Nephron progenitor cell (in vitro differentiated cells): ENCODE measurements at places on chromosomes 3 and 15.

GRCh38 chr3:159039286-159039685 lies 237.4 kb downstream of the MFSD1 start:
- no peak for DNase-seq
- H3K27ac ChIP-seq = no peak overlapping the region
- H3K36me3 ChIP-seq = no peaks in the 10 kb centered on the region
- H3K4me3 ChIP-seq = no peak overlapping the region

GRCh38 chr15:85780225-85780985 lies 14.3 kb downstream of the KLHL25 start:
- H3K27me3 ChIP-seq = peaks cover 5% of the 10 kb centered on the region
- no peak overlapping the region for H3K4me3 ChIP-seq
- peaks cover 67% of the 10 kb centered on the region for H3K4me1 ChIP-seq
- DNase-seq = no peak

DNA sequence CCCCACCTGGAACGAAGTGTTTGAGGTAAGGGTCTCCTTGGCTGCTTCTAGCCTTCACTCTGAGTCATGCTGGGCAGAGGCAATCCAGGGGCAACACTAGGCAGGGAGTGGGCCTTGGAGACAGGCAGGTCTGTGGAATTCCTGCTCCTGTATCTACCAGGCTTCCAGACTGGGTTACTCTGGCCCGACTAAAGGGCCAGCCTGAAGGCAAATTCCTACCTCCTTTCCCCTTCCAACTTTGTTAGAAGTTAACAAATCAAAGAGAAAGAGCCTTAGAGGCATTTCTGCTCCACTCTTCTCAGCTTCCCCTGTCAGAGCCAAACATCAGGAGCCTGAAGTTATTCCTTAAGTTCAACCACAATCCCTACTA lies 30.1 kb downstream of the ESYT3 start:
- H3K4me3 ChIP-seq = no peak overlapping the region
- H3K36me3 ChIP-seq = no peaks in the 10 kb centered on the region
- peaks cover 14% of the 10 kb centered on the region for H3K4me1 ChIP-seq
- H3K27ac ChIP-seq = no peak overlapping the region

DNA sequence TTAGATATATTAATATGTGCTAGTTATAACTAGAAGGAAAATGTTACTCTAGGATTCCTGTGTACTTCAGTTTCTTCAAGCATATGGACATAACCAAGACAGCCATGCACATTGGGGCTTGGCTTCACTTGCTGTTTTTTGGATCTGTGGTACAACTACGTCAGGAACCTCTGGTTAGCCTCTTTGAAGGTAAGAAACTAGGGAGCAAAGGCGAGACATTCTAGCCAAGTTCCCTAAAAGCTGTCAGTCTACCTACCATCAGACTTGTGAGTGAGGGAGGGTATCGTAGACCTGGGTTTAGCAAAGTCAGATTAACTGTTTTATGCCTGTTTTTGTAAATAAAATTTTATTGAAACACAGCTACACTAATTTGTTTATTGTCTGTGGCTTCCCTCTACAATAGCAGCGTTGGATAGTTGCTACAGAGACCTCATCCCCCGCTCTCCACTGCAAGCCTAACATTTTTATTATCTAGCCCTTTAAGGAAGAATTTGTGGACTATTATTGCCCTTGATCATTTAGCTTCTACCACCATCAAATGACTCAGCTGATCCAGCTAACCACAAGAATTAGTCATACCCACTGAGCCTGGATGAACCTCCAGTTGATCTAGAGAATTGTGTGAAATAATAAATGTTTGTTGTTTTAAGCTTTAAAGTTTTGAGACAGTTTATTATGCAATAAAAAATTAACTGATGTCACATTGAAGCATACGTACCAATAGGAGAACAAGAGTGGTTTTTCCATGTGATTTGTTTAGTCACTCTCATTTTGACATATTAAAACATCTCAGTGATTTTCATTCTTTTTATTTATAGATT lies 58.1 kb downstream of the RSRC1 start:
- H3K36me3 ChIP-seq = no peaks in the 10 kb centered on the region
- H3K27me3 ChIP-seq = no peaks in the 10 kb centered on the region
- H3K27ac ChIP-seq = no peak overlapping the region
- H3K4me3 ChIP-seq = no peak overlapping the region
- no peak for DNase-seq

DNA sequence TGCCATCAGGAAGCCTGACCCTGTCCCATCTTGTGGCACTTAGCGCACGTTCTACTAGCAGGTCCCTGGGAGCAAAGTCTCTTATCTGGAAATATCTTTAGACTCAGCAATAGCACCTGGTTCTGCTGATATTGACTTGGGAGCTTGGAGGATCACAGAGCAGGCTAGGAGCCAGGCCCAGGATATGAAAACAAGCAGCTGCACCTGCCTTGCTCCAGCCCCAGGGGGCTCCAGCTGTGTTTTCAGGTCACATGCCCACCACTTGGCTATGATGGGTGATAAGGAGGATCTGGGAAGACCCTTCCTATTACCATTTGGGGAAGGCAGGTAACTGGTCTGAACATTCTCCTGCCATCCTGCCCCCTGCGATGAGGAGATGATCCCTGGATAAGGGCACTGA lies 87.8 kb downstream of the C3orf70 start:
- DNase-seq = no peak
- no peak overlapping the region for H3K27ac ChIP-seq
- peaks cover 13% of the 10 kb centered on the region for H3K4me1 ChIP-seq
- H3K4me3 ChIP-seq = no peak overlapping the region

- H3K27me3 ChIP-seq = peaks cover 4% of the 10 kb centered on the region
- H3K36me3 ChIP-seq = no peaks in the 10 kb centered on the region
- no peak overlapping the region for H3K27ac ChIP-seq
- H3K4me3 ChIP-seq = no peak overlapping the region
- DNase-seq = no peak
Measured at GRCh38 chr3:169710619-169711018, 47.1 kb upstream of the MECOM start.

DNA sequence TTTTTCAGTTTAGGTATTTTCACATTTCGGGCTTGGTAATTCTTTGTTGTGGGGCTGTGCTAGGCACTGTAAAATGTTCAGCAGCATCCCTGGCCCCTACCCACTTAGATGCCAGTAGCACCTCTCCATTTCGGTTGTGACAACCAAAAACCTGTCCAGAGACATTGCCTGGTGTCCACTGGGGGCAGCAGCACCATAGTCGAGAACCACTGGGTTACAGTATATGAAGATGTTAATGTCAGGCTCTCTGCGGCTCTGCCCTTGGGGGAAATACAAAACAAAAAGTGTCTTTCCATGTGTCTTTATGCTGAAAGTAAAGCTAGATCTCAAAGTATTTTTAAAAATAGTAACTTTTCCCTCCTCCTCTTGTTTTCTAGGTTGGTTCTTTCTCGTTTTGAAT lies 177.2 kb downstream of the ITPR1 start:
- no peaks in the 10 kb centered on the region for H3K27me3 ChIP-seq
- peak overlapping the region; percentile 44 for H3K27ac ChIP-seq
- no peaks in the 10 kb centered on the region for H3K4me1 ChIP-seq
- no peak for DNase-seq
- peaks cover 91% of the 10 kb centered on the region for H3K36me3 ChIP-seq

DNA sequence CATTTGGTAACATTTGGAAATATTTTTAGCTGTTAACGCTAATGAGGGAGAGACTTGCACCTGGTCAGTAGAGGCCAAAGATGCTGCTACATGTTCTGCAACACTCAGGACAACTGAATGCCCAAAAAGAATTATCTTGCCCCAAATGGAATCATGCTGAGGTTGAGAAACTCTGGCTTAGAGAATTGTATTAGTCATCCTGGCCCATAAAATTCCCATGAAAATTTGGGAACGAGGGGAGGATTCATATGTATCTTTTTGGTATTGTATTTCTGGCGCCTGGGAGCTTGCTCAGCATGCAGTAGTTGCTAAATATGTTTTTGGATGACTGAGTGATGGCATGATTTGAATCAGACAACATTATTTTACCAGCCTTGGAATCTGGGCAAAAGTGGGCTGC lies 59.9 kb downstream of the CHL1 start:
- no peaks in the 10 kb centered on the region for H3K27me3 ChIP-seq
- H3K36me3 ChIP-seq = no peaks in the 10 kb centered on the region
- no peak overlapping the region for H3K4me3 ChIP-seq
- no peaks in the 10 kb centered on the region for H3K4me1 ChIP-seq
- no peak for DNase-seq

DNA sequence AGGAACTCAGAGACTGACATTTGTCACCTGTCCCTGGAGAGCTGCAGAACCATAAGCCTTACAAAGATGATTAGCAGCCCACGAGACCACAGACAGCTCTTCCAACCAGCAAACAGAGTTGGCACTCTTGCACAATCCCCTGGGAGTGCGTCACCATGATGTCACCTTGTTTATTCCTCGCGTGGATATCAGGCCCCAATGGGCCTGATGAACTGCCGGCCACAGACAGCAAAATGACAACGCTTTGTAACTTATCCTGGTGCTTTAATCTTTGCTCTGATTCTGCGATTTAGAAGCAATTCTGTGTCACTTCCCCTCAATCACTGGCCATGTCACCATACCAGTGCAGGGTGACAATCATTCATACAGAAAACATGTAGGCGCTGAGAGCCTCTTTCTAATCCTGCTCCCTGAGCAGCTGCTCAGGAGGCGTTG lies 89.2 kb downstream of the TAMM41 start:
- no peak for DNase-seq
- peaks cover 23% of the 10 kb centered on the region for H3K27me3 ChIP-seq
- no peak overlapping the region for H3K4me3 ChIP-seq
- H3K4me1 ChIP-seq = peaks cover 31% of the 10 kb centered on the region

DNA sequence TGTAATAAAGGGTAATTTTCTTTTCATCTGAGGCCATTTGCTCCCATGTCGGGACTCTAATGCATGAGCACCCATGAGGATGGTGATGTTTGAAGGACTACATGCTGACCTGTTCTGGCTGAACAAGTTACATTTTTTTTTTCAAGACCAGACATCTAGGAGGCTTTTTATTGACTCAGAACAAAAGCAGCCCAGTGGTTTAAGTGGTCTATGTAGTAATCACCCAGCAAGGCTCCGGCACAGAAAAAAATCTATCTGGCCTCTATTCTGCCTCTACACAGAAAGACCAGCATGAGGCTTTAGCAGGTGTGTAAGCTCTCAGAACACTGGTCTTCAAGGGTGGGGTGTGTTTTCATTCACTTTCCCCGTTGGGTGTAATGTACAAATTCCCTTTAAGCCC lies 95.1 kb upstream of the ZBED2 start:
- peaks cover 35% of the 10 kb centered on the region for H3K4me1 ChIP-seq
- H3K27ac ChIP-seq = no peak overlapping the region
- H3K4me3 ChIP-seq = no peak overlapping the region

DNA sequence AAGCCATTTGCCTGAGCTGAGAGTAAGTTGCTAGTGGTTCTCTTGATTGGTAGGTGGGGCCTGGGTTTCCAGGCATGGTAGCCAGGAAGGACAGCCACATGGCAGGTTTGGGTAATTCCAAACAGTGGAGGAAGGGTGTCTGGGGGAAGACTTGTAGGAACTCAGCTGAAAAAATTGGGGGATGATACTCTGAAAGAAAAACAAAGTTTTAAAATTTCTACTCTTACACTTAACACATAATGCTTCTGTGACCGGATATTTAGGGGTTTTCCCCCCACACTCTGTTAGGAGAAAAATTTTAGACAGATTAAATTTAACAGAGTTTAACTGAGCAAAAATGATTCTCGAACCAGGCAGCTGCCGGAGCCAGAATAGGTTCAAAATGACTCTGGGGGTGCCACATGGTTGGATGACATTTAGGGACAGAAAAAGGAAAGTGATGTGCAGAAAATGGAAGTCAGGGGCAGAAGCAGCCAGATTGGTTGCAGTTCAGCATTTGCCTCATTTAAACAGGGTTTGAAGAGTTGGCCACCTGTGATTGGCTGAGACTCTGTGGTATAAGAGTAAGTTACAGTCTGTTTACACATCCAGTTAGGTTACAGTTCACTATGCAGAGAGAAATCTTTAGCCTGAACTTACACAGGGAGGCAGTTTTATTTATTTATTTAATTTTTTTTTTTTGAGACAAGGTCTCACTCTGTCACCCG lies 8.1 kb downstream of the B2M start:
- H3K4me3 ChIP-seq = no peak overlapping the region
- no peaks in the 10 kb centered on the region for H3K27me3 ChIP-seq
- peaks cover 7% of the 10 kb centered on the region for H3K4me1 ChIP-seq
- peaks cover 30% of the 10 kb centered on the region for H3K36me3 ChIP-seq
- no peak for DNase-seq

GRCh38 chr3:45227071-45227820 lies 1.2 kb upstream of the TMEM158 start:
- peak overlapping the region; percentile 77 for H3K4me3 ChIP-seq
- H3K27ac ChIP-seq = no peak overlapping the region
- no peaks in the 10 kb centered on the region for H3K36me3 ChIP-seq
- H3K27me3 ChIP-seq = peaks cover 77% of the 10 kb centered on the region
- peaks cover 15% of the 10 kb centered on the region for H3K4me1 ChIP-seq

DNA sequence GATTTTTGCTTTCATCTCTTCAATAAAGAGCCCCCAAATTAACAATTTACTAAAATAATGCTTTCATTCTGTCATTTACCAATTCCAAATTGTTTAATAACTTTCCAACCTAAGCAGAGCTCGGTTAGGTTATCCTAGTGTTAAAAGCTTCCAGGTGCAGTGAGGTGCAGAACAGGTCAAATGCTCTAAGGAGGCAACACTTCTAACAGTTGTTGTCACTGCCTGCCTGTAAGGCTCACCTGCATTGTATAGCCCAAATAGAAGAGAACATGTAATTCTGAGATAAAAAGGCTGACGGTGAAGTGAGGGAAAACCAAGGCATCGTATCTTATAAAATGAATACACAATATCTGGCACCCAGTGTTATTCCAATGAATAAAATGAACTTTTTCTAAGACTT lies 9.1 kb downstream of the ZNF280D start:
- peaks cover 24% of the 10 kb centered on the region for H3K36me3 ChIP-seq
- no peak for DNase-seq
- H3K4me1 ChIP-seq = no peaks in the 10 kb centered on the region
- no peak overlapping the region for H3K27ac ChIP-seq
- H3K27me3 ChIP-seq = peaks cover 2% of the 10 kb centered on the region
- no peak overlapping the region for H3K4me3 ChIP-seq

DNA sequence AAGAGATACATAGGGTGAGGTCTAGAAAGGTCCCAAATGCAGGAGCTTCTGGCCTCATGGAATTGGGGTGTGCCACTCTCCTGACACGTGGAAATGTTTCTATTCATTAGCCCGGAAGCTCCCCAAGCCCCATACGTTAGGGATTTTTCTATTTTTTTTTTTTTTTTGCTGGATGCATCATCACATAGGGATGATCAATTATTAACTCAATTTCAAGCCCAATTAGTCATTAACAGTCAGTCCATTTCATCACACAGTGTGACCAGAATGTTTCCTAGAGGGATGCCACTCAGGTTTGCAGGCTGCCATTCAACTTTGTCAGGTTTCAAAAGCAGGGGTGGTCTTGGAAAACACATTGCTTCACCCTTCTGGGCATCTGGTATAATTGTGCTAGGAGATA lies 40.7 kb upstream of the MKRN3 start:
- H3K36me3 ChIP-seq = no peaks in the 10 kb centered on the region
- H3K27ac ChIP-seq = no peak overlapping the region
- no peak for DNase-seq
- no peak overlapping the region for H3K4me3 ChIP-seq
- no peaks in the 10 kb centered on the region for H3K4me1 ChIP-seq
- H3K27me3 ChIP-seq = peaks cover 4% of the 10 kb centered on the region
